DMS153 (cell line): ENCODE measurements at places on chromosomes 12 and 14.

DNA sequence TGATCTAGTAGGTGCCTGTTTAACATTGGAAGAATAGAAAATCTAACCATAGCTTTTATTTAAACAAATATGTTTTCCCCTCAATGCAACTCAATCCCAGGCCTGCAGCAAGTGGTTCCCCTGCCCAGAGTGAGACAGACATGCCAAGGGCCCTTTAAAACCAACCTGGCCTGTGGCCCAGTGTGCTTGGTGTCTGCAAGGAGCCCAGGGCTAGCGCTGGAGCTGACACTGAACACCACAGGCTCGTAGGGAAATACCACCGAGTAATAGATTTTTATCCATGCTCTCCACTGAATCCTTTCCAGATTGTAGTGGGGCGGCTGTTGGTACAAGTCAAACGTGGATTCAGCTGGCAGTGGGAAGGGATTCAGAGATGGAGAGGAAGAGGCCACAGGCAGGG lies 95.6 kb upstream of the NRXN3 start:
- DNase-seq, result no peak

DNA sequence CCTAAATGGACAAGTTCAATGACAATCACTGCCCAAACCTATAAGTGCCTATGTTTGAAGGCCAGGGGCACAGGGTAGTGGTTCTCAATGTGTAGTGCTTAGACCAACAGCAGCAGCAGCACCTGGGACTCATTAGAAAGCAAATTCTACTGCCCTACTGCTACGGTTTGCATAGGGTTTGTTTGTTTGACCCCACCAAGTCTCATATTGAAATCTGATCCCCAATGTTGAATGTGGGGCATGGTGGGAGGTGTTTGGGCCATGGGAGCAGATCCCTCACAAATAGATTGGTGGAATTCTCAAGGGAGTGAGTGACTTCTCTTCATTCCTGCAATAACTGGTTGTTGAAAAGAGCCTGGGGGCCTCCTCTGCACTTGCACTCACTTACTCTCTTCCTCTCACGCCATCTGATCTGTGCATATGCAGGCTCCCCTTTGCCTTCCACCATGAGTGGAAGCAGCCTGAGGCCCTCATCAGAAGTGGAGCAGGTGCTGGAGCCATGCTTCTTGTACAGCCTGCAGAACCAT lies 39.5 kb downstream of the PPM1H start:
- no peak for DNase-seq

DNA sequence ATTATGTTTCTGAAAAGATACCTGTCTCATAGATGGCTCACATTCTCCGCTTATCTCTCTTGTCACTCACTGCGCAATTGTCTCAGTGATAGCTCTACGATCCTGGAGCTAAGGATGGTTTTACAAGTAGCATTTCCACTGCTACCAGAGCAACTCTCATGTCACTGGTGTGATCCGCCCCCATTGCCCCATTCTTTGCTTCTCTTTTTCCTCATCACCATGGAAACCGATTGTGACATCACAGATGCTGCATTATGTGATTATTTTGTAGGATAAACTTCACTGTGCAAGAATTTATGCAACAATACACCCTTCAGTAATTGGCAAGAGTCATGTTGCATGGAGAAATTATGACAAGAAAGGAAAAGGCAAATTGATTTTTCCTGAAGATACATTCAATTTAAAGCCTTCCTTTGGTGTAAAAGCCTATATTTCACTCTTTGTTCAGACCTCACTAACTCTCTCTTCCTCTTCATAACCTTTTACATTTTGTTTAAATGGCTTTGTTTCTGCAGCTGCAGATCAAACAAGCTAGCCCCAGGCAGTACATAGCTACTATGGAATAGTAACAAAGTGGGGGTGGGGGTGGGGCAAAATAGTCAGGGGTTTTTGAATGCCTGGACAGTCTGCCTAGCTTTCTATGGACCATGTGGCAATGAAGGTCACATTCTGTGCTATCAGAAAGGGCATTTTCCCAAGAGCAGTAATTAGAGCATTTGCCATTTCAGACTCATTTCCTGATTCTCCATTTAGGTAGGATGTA lies 539.8 kb downstream of the NRXN3 start:
- no peak for DNase-seq

DNA sequence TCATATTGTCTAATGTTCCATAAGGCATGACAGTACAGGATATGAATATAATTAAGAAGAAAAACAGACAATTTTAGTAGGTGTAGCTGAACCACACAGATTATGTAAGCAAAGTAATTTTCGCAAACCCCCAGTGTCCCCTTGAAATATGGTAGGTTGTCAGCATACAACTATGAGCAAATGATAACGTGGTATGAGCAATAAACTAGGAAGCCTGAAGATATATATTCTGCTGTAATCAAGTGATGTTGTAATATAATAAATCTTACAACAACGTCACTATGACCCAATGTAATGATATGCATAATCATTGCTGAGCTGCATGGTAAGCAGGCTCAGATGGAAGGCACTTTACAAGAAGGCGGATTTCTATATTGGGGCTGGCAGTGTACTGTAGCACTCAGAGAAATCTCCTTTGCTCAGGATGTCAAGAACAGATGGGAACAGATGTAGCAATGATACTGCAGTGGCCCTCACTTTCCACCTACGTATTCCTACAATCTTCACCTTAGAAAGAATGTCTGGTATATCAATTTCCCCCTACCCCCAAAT lies 47.8 kb upstream of the MYF6 start:
- no peak for DNase-seq

DNA sequence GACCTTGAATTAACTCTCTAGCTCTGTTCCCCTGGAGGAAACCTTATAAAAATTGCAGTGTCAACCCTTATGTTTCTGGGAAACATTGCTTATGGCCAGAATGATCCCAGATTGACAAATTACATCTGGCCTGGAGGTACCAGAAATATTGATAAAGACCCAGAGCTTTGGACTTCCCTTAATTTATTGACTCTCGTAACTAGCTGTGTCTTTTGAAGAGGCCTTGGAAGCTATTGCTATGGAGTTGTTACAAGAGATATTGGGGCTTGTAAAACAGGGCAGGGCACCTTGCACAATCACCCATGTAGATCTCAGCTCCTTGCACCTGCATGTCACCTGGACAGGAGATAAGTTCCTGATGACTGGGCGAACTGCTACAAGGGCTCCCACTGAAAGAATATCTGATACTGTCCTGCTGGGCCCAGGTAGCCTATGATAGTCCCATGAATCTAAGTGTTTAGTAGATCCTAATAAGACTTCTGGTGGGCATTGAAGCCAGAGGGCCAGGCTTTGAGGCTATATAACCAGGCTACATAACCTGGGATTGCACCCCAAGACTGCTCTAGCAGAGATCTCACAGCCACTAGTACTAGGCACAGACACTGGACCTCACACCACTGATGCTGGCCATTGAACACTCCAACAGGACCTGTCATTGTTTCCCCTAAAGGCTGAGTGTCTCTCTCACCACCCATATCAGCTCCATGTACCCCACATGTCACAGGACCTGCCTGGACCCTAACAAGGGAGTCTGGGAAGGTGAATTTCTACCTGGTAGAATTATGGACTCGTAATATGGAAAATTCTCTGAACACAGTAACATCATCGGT lies 135.7 kb upstream of the PWP1 start:
- no peak for DNase-seq

DNA sequence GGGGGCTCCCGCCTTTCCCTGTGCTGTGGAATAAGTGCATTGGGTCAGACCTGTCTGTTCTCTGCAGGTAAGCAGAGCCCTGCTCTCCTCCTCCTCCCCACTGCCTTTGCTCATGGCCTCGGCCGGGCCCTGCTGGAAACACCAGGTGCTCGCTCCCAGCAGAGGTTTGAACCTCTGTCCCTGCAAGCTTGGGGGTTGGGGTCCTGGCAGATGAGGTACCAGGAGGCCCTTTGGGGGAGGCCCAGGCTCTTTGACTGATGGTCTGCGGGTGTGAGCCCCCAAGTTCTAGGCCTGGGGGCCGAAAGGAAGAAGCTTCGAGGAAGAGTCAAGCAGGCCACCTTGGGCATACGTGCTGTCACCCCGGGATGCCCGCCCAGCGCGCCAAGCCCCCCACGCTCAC lies 22.1 kb upstream of the CEP170B start:
- no peak for DNase-seq

DNA sequence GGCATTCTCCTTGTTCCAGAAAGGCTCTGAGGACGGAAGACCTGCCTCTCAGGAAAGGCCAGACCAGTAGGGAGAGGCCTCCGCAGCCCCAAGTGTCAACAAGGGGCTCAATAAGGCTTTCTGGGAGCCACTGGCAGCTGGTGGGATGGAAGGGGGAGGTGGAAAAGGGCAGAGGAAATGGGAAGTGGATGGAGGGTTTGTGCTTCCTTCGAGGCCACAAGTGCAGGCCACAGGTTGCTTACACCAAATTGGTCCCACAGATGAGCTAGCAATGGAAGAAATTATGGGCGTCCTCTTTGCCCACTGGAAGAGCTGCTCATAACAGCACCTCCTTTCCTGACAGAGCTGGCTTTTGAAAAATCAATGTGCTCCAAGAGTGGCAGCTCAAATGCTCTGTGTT lies 28.2 kb downstream of the P2RX4 start:
- DNase-seq, result peak; percentile 37

DNA sequence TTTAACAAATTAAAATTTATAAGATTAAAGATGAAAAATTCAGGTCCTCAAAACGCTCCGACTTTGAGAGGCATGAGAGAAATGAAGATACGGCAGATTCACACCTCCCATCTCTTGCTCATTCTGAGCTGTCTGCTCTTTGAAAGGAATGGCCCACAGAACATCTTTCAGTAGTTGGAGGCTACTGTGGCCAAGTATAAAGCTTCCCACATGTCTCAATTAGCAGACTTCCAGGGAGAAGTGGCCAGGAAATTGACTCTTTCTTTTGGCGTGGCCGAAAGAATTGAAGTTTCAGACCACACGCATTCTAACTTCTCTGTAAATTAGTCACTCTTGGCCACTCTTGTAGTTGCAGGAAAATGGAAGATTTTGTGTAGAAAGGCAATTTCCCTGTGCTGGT lies 129.2 kb downstream of the DIP2B start:
- DNase-seq, result no peak

DNA sequence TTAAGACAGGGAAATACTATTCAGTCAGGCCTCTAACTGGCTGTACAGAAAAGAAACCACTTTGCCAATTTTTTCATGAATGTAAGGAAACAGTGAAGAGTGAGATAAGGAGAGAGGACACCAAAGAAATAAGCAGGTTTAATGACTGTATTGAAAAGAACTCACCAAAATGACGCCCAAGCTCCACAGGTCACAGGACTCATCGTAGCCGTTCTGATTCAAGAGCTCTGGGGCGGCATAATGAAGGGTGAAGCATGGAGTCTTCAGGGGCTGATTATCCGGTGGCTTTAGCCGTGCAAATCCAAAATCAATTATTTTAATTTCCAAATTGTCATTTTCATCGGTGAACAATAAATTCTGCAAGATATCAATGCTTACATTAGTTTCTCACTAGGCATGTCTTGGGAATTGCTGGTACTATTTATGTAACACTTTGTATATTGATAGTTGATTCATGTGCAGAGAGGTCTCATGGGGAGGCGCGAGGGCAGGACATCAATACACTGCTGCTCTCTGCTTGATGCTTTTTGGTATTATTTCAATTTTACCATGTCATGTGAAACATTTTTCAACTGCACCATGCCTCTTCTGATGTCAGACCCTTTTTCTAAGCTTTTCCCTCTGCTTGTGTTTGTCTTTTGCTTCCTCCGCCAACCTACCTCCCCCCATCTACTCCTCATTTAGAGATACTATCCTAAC lies 74.2 kb upstream of the TTC7B start:
- DNase-seq, result no peak

DNA sequence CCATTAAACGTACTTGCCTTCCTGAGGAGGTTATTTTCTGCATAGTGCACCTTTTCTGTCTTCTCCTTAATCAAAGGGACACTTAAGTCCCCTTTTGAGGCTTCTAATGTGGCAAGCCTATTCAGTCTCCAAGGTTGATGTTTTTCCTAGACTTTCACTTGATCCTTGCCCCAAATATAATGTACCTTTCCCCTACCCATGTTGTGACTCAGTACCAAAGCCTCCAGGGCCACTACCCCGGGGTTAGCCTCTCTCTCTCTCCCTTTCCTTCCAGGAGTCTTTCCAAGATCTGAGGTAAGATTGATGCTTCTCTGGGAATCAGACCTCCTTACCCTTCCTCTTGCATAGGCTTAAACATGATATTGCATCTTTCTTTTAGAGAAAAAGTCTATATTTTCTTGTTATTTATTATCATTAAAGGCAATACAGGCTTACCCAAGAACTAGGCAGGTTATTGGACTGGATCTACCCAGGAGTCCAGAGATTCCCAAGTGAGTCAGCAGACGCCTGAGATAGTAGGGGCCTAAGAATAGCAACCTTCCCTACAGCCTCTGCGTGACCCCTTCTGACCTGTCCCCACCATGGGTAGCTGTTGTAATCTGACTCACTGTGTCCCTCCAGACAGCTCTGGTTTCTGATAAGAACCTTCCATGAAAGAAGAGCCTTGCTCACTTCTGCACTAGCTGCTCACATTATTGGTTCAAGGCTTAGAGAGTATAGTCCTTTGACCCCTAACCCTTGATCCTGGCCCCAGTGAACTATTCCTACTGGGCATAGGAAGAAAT lies 172.9 kb downstream of the ZFP36L1 start:
- no peak for DNase-seq

DNA sequence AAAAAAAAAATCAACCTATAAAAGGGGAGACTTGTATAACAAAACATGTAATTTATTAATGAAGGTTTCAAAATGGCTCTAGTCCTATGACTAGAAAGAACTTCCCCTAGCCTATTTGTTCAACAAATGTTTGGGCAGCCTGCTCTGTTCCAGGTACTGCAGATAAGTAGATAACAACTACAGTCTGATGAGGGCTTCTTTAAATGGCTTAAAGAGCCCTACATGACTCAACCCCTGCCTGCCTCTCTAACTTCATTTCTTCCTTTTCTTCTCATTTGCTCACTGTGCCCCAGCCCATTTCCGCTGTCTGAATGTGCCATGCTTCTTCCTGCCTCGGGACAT lies 21.5 kb downstream of the ALDH6A1 start:
- DNase-seq, result no peak

DNA sequence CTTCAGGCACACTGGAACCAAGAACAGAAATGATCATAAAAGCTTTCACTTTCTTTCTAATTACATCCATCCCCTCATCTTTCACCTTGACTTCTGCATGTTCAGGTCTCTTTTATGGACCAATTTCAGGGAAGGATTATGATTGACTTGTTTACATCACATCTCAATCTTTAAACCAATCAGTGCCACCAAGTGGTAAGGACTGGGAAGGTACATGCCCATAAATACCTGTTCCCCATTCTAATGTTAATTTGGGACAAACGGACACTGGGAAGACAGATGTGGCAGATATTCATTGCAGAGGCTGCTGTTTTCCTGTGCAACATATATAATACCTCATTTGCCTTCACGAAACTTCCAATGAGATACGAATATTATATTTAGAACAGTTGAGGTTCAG lies 978.1 kb downstream of the GALC start:
- no peak for DNase-seq
